A549 treated with ZK216348 at 1 μM for 4 hours (cell line): ENCODE measurements at places on chromosomes 11 and 22. TPM values are rescaled to one million over a fixed set of nuclear protein-coding genes. Genes with fewer than 3 reads are reported as not detected.

MAPK8IP1 gene
- 3.9 to 6.9 TPM (median 6.7 TPM) in 5 replicates for total RNA-seq

MMP1 gene
- total RNA-seq = 0.58 to 1.3 TPM (median 1.0 TPM) in 5 replicates

TSPAN32 gene
- not detected in 5 replicates for total RNA-seq

PLXNB2 gene
- 62.3 to 128 TPM (median 115 TPM) in 5 replicates for total RNA-seq

ATP5MG gene
- total RNA-seq = 180 to 218 TPM (median 190 TPM) in 5 replicates

OR56B1 gene
- total RNA-seq = not detected in 5 replicates

TBX1 gene
- 1.5 to 6.0 TPM (median 4.3 TPM) in 5 replicates for total RNA-seq

RFPL2 gene
- total RNA-seq = 0.18 TPM in 1 of 5 replicates, not detected in the others

PDGFB gene
- total RNA-seq = 3.5 to 4.0 TPM (median 3.7 TPM) in 5 replicates

OR4S2 gene
- not detected in 5 replicates for total RNA-seq

ASCL2 gene
- not detected in 5 replicates for total RNA-seq

DDX25 gene
- total RNA-seq = 0.17 TPM in 1 of 5 replicates, not detected in the others

DNAJB7 gene
- total RNA-seq = not detected in 5 replicates

JAM3 gene
- 3.9 to 4.4 TPM (median 4.4 TPM) in 5 replicates for total RNA-seq

BEST1 gene
- 1.0 to 5.0 TPM (median 1.5 TPM) in 5 replicates for total RNA-seq
